ENCODE measurements at places on chromosomes 13 and 19.

DNA sequence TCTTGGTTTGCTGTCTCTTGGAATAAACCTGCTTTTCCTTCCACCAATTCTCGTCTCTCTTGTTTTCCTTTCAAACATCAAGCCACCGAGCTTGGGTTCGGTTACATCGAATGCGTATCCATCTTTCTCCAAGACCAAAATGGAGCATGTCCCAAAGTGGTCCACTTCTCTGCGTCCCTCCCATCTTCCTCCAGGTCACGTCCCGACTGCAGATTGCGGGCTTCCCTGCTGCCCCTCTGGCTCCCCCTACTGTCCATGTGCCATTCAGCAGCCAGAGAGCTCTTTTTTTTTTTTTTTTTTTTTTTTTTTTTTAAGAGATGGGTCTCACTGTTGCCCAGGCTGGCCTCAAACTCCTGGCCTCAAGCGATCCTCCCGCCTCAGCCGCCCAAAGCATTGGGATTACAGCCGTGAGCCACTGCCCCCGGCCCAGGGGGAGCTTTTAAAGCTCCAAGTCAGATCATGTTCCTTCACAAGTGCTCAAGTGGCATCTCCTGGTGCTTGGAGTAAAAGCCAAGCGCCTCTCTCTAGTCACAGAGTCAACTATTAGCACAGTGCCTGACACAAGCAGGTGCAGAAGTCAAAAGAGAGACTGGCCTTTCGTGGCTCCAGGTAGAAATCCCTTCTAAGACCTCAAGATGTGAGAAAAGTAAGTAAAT is 10.0 kb downstream of the COL5A3 start:
- peak; percentile 86 for DNase-seq

DNA sequence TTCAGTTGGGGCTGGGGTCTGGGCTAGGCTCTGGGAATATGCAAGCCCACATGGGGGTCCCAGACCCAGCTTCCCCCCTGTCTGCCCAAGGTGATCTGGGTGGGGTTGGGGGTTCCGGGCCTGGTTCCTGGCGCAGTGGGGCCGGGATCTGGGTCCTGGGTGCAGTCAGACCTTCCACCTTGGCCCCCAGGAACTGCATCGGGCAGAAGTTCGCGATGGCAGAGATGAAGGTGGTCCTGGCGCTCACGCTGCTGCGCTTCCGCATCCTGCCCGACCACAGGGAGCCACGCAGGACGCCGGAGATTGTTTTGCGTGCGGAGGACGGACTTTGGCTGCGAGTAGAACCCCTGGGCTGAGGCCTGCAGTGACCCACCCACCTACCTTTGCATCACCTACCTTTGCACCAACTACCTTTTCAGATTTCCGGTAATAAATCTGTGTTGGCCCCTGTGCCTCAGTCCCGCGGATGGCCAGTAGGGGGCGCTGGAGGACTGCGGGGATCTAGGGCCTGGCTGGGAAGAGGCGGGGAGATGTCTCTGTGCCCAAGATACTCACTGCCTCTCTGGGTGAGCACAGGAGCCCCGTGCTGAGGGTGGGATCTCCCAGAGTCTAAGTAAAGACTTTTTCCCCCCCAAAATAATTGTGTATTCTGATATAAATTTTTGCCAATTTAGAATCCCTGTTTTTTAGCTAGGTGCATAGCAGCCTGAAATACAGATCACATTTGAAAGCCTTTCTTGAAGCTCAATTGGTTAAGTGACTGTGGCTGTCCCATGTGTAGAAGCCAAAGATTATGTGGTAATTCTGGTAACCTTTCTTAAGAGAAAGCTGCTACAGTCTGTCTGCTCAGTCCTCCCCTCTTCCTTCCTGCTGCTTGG is 11.5 kb upstream of the CYP4F3 start:
- peak; percentile 5 for DNase-seq

GRCh38 chr13:54928071-54928470 is 1899.5 kb downstream of the OLFM4 start:
- DNase-seq: no peak

DNA sequence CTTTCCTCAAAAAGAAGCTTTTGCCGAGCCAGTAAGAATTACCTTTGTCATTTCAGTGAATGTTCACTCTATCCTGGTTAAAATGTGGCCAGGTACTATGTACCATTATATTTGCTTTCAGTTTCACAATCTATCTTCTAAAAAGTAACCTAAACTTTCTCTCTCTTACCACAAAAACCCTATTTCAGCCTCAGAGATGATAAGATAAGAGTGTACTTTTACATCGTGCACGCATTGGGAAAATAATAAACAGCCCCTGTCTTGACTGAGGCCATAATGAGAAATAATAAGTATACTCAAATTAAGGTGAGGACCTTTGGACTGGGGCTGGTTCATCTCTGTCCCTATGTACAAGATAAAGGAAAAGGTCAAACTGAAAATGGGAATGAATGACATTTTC is 77.7 kb downstream of the ZNF726 start:
- no peak for DNase-seq

GRCh38 chr19:34173193-34173956 is 1.1 kb downstream of the LSM14A start:
- DNase-seq: peak; percentile 76

Measured in neural progenitor cell (in vitro differentiated cells).